ENCODE measurements at places on chromosomes 2 and 18.

DNA sequence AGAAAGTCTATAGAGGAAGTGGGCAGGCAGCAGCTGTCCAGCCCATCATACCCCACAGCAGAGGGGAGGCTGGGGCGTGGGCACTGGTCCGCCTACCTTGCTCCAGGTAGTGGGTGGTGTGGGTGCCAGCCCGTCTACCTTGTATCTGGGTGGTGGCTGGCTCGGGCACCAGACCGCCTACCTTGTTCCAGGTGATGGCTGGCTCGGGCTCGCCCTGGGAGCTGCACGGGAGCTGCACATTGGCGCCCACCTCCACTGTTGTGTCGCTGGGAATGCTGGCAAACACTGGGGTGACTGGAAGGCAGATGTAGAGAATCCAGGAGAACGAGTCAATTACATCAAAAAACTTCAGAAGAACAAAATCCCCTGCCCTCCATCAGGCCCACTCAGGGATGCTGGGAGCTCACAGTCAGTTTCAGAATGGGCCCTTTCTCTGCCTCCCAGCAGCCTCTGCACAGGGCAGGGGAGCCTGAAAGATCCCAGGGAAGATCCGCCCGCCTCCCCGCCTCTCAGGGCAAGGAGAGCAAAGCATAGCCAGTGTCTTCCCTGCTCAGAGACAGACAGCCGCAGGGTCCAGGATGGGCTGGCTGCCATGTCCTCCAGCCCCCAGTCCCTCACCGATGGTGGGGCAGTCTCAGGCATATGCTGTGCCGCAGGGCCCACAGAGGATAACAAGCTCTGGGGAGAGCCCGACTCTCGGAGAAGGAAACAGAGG lies 82.3 kb downstream of the PXDN start:
- no peak for DNase-seq

GRCh38 chr2:144567745-144568144 lies 47.8 kb upstream of the ZEB2 start:
- DNase-seq, result no peak

DNA sequence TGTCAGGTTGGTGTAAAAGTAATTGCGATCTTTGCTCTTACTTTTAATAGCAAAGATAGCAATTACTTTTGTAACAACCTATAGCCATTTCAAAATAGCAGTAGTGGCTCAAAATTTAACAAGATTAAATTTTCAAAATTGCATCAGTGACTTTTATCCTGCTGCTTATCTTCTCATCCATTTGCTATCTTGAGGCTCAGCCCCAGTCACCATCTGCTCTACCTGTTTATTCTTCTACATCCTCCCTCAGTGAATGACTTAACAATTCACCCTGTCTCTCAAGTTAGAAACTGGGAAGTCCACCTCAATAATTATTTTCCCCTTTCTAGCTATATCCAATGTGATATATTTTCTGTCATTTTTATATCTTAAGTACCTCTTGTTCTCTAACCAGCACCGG lies 148.6 kb upstream of the ZNF804A start:
- no peak for DNase-seq

GRCh38 chr18:67342159-67342558 lies 174.4 kb downstream of the DSEL start:
- DNase-seq, result no peak

DNA sequence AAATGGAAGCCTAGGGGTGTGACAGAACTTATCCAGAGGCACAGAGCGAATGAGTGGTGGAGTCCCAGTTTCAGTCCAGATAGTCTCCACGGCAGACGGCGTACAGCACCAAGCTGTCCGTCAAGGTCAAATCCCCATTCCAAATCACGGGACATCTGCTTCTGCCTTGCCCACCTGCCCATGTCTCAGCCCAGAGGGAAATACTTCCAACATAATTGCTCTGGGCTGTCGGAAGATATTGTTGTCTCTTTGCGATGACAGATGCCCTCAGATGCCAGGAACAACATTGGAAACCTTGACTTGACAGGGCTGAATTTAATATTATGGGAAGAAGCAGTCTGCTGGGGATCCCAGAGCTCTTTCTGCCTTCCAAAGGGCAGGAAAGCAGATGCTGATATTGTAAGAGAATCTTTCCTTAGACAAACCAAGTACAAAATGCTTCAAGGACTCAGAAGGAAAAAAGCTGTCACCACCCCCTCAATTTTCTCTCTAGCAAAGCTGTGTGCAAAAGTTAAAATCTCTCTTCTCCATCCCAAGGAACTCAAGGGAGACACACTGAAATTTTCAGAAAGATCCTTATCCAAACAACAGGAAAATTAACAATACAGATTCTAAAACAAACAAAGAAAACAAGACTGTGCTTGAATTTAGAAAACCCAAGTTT lies 364.0 kb downstream of the LRATD1 start:
- no peak for DNase-seq

DNA sequence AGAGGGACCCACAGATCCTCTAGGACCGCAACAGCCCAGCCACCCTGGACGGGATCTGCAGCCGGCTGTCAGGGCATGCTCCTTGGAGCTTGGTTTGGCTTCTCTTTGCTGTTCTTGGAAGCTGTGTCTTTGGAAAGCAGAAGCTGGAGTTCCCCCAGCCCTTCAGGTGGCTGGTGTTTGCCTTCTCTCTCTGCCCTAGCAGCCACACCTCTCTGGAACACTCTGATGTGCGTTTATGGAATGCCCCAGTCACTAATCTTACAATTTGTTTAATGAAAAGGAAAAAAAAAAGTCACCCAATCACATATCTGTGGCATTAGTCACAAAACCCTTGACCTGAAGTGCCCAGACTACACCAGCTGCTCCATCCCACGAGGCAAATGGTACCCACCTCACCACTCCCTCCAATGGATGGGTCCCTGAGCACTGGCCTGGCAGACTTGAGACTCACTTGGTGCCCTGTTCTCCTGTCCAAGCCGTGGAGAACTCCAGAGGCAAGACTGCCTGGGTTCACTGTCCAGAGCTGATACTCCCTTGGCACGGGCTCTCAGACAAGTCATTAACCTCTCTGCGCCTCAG lies 70.2 kb upstream of the DAPL1 start:
- no peak for DNase-seq

GRCh38 chr2:206442474-206442832 lies 879 bp upstream of the ADAM23 start:
- no peak for DNase-seq

- DNase-seq, result no peak
These were observed 123.5 kb downstream of the GLI2 start for GRCh38 chr2:120859128-120859527.
